ENCODE measurements at places on chromosomes 11 and 22.

DNA sequence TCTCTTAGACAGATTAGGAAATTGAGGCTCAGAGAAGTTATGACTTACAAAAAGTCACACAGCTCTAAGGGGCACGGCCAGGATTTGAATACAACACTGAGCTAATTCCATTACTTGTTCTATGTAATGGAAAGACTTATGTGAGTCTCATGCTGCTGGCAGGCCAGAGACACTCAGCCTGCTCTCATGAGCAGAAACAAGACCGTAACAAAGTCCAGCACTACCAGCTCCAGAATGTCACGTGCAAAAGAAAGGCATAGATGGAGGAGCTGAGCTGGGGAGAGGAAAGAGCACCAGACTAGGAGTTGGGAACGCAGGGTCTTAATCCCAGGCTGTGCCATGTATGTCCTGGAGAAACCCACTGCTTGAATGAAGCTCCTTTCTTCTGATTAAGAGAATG lies 1.8 kb downstream of the CHRDL2 start:
- DNase-seq = no peak

DNA sequence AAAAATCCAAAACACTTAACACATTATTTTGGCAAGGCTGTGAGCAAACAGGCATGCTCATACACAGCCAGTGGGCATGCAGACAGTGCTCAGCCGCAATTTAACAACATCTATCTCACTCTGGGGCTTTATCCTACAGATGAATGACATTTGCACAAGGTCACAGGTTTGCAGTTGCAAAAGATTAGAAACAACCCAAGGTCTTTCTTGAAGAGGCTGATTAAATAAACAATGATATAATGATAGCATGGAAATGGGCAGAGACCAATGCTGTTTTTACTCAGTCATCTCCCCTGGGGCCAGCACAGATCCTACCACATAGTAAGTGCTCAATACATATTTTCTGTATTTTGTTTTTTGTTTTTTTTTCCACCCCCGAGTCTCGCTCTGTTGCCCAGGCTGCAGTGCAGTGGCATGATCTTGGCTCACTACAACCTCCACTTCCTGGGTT lies 9.4 kb downstream of the A4GALT start:
- DNase-seq = no peak

DNA sequence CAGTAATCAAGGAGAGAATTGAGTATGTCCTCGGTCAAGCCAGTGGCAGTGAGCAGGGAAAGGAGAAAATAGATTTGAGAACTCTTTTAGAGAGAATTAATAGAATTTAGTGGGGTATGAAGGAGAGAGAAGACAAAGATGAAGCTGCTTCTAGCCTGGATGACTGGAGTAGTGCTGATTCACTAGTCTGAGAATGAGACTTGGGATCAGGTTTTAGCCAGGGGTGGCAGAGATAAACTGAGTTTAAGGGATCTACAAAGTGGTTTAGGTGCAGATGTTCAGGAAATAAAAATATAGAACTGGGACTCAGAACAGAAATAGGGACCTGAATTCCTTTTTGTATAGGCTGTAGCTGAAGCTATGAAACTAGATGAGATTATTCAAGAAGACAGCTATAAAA lies 17.6 kb downstream of the HORMAD2 start:
- no peak for DNase-seq

- DNase-seq = no peak
Measured at GRCh38 chr11:32148895-32149294, 58.0 kb downstream of the RCN1 start.

- no peak for DNase-seq
Measured at GRCh38 chr11:18449251-18449650, 6.4 kb upstream of the LDHAL6A start.

DNA sequence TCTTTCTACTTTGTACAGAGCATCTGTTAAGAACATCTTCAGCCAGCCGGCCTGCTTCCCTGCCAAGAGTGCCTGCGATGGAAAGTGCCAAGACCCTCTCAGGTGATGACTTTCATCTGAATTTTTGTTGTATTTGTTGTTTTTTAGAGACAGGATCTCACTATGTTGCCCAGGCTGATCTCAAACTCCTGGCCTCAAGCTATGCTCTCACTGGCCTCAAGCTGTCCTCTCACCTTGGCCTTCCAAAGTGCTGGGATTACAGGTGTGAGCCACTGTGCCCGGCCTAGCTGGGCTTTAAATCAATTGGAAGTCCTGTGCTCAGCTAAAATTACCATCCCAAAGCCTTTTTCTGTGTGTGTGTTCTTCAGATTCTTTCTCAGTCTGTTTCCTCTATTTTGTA lies 64.2 kb upstream of the ADORA2A start:
- no peak for DNase-seq

DNA sequence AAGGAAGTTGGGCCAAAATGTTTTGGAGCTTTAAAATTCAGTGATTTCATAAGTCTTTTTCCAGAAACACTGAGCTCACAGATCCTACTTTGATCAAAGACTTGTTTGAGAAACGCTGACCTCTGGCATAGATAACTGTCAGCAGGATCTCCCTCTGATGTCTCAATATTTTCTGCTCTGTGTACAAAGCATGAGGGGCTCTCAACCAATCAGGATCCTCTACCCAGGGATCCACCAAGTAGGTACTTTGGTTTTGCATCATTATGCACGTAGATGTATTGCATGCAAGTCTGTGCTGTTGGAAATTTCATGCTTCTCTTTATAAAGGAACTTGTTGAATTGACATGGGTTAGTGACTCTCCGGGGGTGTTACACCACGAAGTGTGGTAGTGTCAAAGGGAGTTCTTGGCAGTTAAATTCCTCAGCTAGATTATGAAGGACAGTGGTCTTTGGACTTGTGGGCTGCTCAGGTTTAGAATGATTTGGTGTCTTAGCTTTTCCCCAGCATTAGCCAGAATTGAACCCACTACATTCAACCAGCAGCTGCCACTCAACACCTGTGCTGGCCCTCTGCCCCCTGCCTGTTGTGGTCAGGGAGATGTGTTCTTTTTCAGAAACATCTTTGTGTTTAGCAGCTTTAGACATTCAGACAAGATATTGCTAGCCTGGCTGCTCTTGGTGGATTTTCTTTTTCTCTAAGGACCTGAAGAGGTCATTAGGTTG lies 1.7 kb upstream of the DIXDC1 start:
- DNase-seq = no peak
